Heart right ventricle (tissue), 16 donors: ENCODE measurements at places on chromosomes 6 and 20. TPM values are rescaled to one million over a fixed set of nuclear protein-coding genes. Genes with fewer than 3 reads are reported as not detected.

Gene SIRPA
- total RNA-seq: 25.9 TPM

Gene SMLR1
- total RNA-seq: not detected

Gene GSTA3
- total RNA-seq: not detected

GRCh38 chr6:130466052-130466747 is 100.4 kb downstream of the TMEM200A start:
- no peaks in the 10 kb centered on the region for H3K27me3 ChIP-seq
- DNase-seq: no peak
- no peaks in the 10 kb centered on the region for H3K4me1 ChIP-seq
- H3K36me3 ChIP-seq: no peaks in the 10 kb centered on the region
- H3K4me3 ChIP-seq: no peak overlapping the region

DNA sequence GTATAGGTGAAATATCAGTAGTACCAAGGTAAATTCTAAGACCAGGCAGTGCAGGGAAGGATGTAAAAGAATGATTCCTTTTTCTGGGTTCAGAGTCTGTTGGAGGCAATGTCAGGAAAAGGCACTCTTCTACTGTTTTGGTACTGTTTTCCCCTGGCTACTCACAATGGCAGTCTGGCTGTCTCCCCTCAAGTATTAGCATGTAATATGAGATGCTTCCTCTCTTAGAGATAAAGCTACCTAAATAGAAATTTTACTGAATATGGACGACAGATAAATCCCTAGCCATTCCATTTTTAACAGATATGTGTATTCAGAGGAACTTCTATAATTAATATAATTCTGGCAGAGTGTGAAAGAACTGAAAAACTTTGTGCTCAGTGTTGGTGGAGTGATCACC is 3.5 kb downstream of the RNF8 start:
- no peak for DNase-seq
- H3K36me3 ChIP-seq: peaks cover 11% of the 10 kb centered on the region
- H3K27ac ChIP-seq: no peak overlapping the region
- no peaks in the 10 kb centered on the region for H3K27me3 ChIP-seq

GRCh38 chr6:77987035-77987384 is 334.2 kb downstream of the MEI4 start:
- H3K36me3 ChIP-seq: no peaks in the 10 kb centered on the region
- no peak for DNase-seq
- H3K27ac ChIP-seq: no peak overlapping the region
- H3K4me1 ChIP-seq: no peaks in the 10 kb centered on the region
- H3K4me3 ChIP-seq: no peak overlapping the region

- no peak for DNase-seq
- H3K27ac ChIP-seq: no peak overlapping the region
- no peaks in the 10 kb centered on the region for H3K27me3 ChIP-seq
- no peak overlapping the region for H3K4me3 ChIP-seq
Measured at GRCh38 chr20:25355011-25355595, 35.5 kb downstream of the ABHD12 start.

GRCh38 chr20:52448513-52449232 is 257.1 kb upstream of the ZFP64 start:
- H3K4me1 ChIP-seq: no peaks in the 10 kb centered on the region
- DNase-seq: no peak
- no peaks in the 10 kb centered on the region for H3K27me3 ChIP-seq
- H3K36me3 ChIP-seq: no peaks in the 10 kb centered on the region
